ENCODE measurements at places on chromosomes 3 and 15.

DNA sequence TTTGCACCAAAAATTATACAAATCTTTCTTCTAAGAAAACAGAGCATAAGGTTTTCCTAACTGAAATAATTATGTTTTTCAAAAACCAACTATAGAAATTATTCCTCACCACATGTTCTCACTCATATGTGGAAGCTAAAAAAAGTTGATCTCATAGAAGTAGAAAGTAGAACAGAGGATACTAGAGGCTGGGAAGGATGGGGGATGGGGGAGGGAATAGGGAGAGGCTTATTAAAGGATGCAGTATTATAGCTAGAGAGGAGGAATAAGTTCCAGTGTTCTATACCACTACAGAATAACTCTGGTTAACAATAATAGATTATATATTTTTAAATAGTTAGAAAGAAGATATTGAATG, 12.7 kb upstream of the TMEM212 start:
- DNase-seq, result no peak

DNA sequence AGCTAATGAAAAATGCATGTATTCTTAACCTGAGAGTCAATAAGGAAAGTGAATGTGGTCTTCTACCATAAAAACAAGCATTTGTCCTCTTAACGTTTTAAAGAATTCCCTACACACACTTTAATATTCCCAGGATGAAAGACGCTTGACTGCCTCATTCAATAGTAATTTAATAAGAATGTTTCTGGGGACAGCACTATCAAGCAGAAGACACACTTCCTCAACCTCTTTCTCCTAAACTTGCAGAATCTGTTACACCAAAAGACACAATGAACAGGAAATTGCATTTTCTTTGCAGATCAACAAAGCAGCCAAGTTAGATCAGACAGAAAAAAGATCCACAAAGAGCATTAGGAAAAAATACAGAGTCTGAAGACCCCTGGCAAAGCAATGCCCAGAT, 97.7 kb downstream of the PLCH1 start:
- DNase-seq, result no peak

GRCh38 chr3:45249391-45249790, 23.3 kb upstream of the TMEM158 start:
- no peak for DNase-seq

GRCh38 chr15:28960979-28961378, 75.2 kb downstream of the APBA2 start:
- DNase-seq, result peak; percentile 86

- DNase-seq, result no peak
These were observed 46.2 kb downstream of the ABTB1 start for GRCh38 chr3:127718916-127719290.

DNA sequence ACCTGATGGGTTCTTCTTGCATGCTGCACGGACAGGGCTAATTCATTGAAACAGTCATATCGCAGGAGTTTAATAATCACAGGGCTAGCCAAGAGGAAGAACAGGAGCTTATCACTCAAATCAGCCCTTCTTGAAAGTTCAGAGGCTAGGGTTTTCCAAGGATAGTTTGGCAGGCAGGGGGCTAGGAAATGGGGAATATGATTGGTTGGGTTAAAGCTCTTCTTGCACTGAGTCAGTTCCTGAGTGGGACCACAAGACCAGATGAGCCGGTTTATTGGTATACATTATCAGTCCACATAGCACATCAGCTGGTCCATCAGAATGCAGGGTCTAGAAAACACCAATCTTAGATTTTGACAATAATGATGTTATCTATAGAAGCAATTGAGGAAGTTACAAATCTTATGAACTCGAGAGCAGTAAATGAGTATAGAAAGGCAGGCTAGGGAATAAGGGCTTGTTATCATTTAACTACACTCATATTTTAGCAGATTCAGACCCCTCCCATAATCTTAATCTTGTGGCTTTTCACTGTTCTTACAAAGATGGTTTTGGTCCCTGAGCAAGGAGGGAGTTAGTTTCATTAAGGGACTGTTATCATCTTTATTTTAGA, 58.1 kb upstream of the SLC25A36 start:
- DNase-seq, result no peak

- no peak for DNase-seq
These were observed 774 bp downstream of the IMP3 start for GRCh38 chr15:75639191-75639708.

GRCh38 chr15:31455499-31455898, 128.9 kb downstream of the KLF13 start:
- DNase-seq, result no peak

GRCh38 chr3:27670619-27671018, 51.5 kb downstream of the EOMES start:
- DNase-seq, result no peak

DNA sequence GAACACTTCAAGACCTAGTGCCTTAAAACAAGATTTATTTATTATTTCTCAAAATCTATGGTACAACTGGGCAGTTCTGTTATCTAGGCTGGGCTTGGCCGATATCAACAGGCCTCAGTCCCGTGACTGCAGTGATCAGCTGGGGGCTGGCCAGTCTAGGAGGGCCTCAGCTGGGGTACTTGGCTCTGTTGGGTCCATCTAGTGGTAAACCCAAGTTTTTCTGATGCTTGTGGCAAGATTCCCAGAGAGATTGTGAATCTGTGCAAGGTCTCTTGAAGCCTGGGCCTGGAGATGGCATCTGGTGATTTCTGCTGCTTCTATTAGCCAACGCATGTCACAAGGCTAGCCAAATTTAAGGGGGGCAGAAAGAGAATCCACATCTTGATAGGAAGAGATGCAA, 482.4 kb upstream of the SGO1 start:
- DNase-seq, result no peak

DNA sequence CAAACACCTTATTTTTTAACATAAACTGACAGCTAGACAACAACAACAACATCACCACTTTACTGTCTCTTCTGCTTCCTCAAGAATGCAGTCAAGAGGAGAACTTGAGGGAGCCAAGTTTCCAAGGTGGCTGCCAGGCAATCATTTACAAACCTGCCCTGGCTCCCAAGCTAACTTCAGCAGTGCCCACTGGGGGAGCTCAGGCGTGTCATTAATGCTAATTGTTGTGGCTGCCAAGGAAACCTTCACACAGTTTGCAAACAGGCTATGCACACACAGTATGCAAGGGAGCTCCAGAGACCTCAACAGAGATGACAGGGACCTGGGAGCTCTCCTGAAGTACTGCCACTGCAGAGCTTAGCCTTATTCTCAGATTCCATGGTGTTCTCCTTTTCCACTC, 2.1 kb downstream of the DZIP1L start:
- no peak for DNase-seq

DNA sequence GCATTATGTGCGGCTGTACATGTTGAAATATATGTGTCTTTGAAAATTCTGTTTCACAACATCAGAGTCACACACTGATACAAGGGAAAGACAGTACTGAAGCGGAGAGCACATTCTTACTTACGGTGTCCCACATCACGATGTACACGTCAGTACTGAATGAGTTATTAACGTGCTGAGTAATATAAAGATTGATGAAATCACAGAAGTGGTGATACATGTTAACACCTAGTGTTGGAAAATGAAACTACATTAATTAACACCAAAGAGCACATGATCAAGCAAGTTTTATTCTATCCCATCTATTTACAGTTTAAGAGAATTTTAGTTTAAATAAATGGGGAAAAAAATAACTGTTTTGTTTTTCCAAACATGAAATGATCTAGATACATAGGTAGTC, 15.6 kb downstream of the EOGT start:
- no peak for DNase-seq

GRCh38 chr15:58513726-58514336, 82.0 kb downstream of the LIPC start:
- no peak for DNase-seq

DNA sequence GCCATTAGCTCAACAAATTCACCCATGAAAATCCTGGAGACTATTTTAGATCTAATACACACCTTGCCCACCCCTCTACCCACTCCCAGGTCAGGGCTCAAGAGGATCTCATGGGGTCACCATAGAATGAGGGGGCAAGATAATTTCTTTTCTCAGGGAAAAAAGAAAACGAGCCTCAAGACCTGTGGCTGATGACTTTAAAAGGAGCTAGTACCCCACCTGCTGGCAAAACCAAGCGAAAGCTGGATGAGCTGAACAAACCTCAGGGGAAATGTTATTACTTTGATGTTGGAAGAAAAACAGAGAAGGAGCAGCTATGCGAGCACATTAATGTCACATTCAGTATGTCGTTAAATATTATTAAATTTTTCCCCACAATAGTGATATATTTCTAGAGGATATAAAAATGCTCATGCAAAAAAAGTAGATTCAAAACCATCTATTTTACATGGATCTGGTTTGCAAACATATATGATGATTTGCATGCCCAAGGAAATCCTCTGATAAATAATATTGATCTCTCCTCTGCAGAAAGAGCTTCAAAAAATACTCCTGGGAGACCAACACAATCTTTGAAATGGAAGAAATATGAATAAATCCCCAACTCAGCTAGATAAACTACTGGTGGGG, 37.7 kb downstream of the PLD1 start:
- peak; percentile 34 for DNase-seq

DNA sequence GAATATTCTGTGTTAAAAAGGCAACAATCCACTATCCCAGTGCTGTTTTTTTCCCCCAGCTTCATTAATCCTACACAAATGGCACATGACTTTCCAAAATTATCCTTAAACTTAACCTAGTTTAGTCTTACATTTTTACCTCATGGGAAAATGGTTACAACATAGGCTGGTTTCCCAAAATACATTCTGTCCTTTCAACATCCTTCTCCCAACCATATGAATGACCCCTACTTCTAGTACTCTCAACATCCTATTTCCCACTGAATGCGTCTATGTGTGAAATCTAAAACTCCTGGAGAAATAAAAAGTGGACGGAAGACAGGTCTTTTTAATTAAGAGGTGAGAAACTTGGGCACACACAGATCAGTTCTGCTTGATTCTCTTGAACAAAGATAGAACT, 33.3 kb downstream of the ATOSA start:
- DNase-seq, result no peak

DNA sequence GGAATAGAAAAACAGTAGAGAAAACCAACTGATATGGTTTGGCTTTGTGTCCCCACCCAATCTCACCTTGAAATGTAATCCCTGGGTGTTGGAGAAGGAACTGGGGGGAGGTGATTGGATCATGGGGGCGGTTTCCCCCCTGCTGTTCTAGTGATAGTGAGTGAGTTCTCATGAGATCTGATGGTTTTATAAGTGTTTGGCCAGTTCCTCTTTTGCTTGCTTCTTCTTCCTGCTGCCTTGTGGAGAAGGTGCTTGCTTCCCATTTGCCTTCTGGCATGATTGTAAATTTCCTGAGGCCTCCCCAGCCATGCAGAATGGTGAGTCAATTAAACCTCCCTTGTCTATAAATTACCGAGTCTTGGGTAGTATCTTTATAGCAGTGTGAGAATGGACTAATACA, 48.4 kb downstream of the EOMES start:
- no peak for DNase-seq

GRCh38 chr3:177579419-177579818, 382.1 kb upstream of the TBL1XR1 start:
- no peak for DNase-seq

DNA sequence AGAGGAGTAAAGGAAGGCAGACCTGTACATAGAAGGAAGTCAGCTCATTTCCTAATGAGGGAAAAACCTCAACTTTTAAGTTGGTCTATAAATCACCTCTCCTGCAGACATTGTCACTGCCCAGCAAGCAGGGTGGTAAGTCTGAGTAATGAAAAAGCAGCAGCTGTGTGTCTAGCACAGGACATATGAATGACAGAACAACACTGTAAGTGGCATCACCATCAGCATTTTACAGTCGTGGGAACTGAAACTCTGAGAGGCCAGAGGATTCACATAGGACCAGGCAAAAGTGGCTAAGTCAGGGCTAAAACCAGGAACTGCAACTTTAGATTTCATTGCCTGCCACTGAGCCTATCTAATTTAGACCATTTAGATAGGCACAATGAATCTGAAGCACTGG, 235.6 kb downstream of the CLSTN2 start:
- DNase-seq, result no peak

DNA sequence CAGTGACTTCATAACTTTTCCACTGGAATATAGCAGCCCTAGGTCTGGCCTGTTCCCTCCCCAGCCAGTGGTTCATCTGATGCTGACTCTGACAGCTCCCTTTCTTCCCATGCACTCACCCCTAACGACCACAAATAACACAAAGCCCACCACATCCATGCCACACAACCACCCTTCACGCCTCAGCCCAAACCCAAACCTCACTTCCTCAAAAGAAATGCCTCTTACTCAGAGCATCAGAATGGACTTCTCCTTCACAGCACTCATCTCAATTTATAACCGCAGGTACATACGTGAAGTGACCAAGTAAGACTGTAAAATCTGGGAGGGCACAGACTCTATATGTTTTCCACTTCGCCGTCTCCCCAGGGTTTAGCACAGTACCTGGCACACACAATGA, 1.1 kb downstream of the RBSN start:
- DNase-seq, result no peak

- no peak for DNase-seq
These were observed 65.4 kb upstream of the HERC1 start for GRCh38 chr15:63899193-63899592.

DNA sequence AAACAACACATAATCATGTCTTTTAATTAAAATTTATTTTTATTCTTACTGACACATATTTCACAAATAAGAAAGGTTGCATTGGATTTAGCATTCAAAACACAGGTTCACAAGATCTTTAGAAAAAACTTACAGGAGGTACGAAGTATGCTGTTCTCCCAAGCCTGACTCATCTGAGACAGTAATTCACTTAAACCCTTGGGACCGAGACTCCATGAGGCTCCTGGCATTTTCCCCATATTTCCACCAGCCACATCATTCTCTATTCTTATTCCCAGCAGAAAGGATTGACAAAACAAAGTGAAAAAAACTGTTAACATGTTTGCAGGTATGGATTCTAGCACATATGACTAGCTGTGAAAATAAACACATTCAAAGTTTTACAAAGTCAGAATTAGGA, 52.6 kb downstream of the CNTN3 start:
- DNase-seq, result no peak

DNA sequence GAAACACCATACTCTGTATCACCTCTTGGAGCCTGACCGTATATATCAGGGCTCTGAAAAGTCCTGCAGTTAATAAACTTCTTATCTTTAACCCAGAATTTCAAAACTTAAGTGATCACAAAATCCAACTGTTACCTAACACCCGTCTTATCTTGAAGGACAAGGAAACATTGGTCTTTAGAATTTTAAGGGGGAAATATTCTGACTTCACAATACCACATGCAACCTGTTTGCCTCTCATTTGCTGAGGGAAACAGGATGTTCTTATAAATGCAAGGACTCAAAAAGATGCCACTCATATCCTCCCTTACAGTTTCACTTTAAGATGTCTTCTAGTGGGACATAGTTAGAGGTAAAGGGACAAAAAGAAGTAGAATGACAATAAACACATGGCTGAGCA, 67.9 kb downstream of the CRTC3 start:
- DNase-seq, result no peak

GRCh38 chr3:183591881-183592521, 36.5 kb upstream of the KLHL6 start:
- no peak for DNase-seq

GRCh38 chr3:136093771-136094170, 102.4 kb downstream of the MSL2 start:
- no peak for DNase-seq
